ENCODE measurements at places on chromosomes 16 and 17.

DNA sequence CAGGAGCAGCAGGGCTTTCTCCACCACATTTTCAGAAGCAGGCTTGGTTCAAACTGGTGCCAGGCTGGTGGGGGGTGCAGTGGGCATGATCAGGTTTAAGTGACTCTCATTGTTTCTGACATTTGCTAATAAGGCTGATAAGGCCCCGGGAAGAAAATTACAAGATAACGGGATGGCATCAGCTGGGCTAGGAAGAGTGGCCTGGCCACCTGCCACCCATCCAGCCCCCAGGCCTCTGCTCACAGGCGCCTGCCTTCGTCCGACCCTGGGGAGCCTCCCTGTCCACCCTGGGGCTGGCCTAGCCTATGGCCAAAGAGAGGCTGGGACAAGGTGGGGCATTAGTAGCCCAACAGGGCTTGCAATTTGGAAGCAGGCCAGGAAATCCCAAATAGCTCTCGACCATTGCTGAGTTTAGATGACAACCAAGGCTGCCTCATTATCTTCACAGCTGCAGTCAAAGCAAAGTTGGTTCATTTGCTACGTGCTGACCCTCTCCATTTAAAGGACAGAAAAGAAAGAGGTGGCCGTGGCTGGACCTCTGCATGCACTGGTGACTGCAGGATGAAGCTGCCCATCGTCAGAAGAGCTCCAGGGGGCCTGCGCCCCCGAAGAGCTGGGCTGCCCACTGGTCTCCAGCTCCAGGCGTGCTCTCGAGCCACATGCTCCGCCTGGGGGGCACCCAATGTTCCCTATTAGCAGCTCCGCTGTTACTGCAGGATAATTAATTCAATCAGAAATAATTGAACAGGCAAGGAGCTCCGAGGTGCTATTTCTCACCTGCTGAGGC, 44.9 kb downstream of the PEMT start:
- DNase-seq: peak; percentile 52

- DNase-seq: no peak
Observed at GRCh38 chr17:60345233-60345632, 46.7 kb downstream of the USP32 start.

DNA sequence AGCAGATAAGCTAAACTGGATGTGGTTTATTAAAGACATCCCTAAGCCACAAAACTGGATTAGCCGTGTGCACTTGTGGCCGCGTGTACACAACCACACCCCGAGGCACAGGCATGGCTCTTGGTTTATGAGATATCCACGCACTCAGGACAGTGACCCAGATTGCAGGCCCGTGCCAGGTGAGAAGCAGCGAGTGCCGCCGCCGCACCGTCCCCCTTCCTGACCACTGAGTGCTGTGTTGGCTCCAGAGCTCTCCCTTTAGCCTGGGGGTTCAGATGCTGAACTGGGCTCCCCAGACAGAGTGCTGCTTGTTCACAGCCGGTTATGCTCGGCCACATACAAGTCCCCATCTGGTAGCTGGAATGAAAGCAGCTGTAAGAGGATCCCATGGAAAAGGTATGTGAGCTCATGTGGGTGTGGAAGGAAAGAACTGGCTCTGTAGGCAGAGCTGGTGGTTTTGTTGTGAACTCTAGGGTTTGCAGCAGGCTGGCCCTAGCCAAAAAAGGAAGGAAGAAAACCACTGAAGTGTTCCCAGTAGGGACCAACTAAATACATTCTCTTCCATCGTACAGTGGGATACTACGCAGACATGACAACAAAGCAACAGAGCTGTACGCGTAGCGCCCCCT, 29.5 kb downstream of the KNOP1 start:
- DNase-seq: no peak

- DNase-seq: no peak
Observed at GRCh38 chr16:68073902-68074760, 11.0 kb upstream of the NFATC3 start.

- no peak for DNase-seq
Observed at GRCh38 chr17:72631568-72631948, 460.9 kb downstream of the SLC39A11 start.

DNA sequence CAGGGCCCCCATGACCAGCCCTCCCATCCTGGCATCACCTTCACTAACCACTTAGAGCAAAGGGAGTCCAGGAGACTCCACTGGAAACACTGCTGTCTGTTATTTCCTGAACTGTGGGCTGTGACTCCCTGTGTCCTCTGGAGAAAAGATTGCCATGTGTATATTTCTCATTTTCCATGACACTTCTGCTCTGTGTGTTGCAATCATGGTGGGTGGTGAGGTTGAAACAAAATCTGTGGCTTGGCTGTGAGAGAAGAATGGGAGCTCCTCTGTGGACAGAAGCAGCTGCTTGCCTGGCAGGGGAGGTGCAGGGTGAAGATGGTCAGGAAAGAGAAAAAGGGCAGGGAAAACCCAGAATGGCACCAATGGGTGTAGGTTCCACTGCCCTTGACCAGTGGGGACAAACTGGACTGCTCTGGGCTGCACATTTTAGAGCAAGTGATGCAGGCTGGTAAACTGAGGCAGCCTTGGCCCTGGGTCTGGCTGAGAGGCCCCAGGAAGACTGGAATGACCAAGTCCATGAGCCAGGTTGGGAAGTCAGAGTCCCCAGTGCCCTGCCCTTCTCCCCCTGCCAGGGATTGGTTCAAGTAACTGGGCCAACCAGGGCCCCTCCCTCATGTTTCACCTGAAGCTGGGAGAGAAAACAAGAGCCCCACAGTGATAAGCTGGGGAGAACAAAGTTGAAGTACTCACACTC, 314.3 kb downstream of the C16orf95 start:
- no peak for DNase-seq

- no peak for DNase-seq
Observed at GRCh38 chr16:12613131-12613991, 190.3 kb downstream of the CPPED1 start.

- no peak for DNase-seq
Observed at GRCh38 chr16:20393801-20394577, 10.5 kb downstream of the PDILT start.

DNA sequence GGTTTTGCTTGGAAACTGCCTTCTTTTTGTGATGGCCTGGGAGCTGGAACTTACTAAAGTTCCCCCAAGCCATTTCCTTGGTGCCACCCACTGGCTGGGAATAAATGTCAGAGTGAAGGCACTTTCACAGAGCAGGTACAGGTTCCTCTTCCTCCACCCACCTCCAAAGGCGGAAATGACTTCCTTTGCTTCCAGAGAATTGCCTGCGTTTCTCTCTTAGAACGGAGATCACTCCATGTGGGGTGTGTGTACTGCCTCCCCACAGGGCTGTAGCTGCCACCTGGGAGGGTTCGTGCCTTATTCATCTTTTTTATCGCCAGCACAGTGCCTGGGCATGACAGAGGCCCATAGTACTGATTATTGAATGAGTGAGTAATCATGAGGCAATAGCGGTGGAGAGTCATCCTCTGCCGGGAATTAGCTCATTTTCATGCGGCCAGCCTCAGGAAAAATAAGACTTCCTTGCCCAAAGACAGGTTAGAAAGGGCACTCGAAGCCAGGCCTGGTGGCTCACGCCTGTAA, 32.2 kb upstream of the HAS3 start:
- DNase-seq: no peak

GRCh38 chr16:11462861-11463260, 117.6 kb downstream of the RMI2 start:
- peak; percentile 40 for DNase-seq

GRCh38 chr16:11691771-11692170, 23.5 kb downstream of the SNN start:
- DNase-seq: no peak

All from heart left ventricle (tissue), 16 donors.